ENCODE measurements at places on chromosomes 12 and 14. TPM values are rescaled to one million over a fixed set of nuclear protein-coding genes. Genes with fewer than 3 reads are reported as not detected.

PTGR2 gene
- polyA plus RNA-seq = 10.5 TPM

GALNT16 gene
- 16.2 TPM for polyA plus RNA-seq

NID2 gene
- 6.1 TPM for polyA plus RNA-seq

PLEKHD1 gene
- polyA plus RNA-seq = 0.27 TPM

TRPV4 gene
- 0.14 TPM for polyA plus RNA-seq

OAS2 gene
- 6.9 TPM for polyA plus RNA-seq

KCNMB4 gene
- 18.3 TPM for polyA plus RNA-seq

GPRC5A gene
- polyA plus RNA-seq = 0.24 TPM

OTUB2 gene
- polyA plus RNA-seq = 1.5 TPM

SYNJ2BP gene
- 11.1 TPM for polyA plus RNA-seq

DNA sequence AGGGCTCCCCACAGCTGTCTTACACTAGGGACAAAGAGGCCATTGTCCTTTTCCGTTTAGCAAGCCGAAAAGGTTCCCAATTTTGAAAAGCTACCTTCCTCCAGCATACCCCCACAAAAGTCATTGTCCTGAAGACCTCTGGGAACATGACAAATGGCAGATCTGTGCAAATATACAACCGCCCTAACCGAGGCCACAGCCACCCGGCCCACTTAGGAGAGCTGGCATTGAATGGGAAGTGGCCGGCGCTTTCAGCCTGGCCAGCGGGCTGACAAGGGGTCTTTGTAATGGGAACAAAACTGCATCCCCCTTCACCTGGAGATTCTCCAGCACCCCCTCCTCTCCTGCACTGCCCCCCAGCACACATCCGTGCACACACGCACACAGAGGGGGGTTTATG lies 48.1 kb upstream of the VASH1 start:
- peak; percentile 22 for DNase-seq

DNA sequence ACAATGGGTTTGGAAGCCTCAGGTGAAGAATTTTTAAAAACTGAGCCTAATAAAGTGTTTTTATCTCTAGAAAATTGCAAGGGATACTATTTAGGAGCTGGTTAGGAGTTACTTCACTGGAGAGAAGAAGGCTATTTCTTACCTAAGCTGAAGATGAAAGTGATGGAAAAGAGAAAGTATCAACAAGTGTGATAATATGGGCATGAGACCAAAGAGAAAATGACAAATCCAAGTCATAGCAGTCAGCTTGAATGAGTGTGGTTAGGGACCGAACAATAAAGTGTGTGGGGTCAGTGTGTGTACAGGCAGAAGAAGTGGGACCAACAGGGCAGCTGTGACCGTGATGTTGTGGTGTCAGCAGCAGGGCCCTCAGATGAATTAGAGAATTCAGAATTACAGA lies 24.2 kb upstream of the ADAMTS20 start:
- DNase-seq = no peak

GRCh38 chr12:56632701-56633467 lies 2.8 kb upstream of the BAZ2A start:
- DNase-seq = peak; percentile 42

GRCh38 chr14:65709576-65709975 lies 297.0 kb downstream of the FUT8 start:
- no peak for DNase-seq

GRCh38 chr12:56593909-56594621 lies 36.1 kb downstream of the BAZ2A start:
- peak; percentile 62 for DNase-seq

- DNase-seq = peak; percentile 37
Measured at GRCh38 chr14:53964249-53964648, 7.6 kb upstream of the BMP4 start.

DNA sequence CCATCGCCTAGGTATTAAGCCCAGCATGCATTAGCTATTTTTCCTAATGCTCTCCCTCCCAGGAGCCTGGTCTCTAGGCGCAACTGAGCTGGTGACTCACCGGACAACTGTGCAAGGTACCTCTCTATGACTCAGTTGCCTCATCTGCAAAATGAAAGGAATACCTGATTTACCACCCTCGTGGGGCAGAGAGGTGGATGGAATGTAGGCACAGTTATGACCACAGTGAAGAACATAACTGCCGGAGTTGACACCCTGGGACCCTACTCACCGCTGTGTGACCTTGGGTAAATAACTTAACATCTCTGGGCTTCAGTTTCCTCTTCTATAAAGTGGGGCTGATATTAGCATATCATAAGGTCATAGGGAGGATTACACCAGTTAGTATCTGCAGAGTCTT lies 22.6 kb downstream of the BCL11B start:
- DNase-seq = no peak

- peak; percentile 88 for DNase-seq
Measured at GRCh38 chr12:25958428-25959070, at the start of gene RASSF8. Gene RASSF8 (plus strand): TSS chr12:25958682. CDS start chr12:26055344, 96,662 bp downstream.

- no peak for DNase-seq
Measured at GRCh38 chr12:69066492-69067373, 133.8 kb upstream of the CPM start.

- DNase-seq = no peak
Measured at GRCh38 chr12:62886796-62887195, 48.2 kb downstream of the PPM1H start.

GRCh38 chr14:34171431-34172172 lies 220.7 kb upstream of the EGLN3 start:
- no peak for DNase-seq

DNA sequence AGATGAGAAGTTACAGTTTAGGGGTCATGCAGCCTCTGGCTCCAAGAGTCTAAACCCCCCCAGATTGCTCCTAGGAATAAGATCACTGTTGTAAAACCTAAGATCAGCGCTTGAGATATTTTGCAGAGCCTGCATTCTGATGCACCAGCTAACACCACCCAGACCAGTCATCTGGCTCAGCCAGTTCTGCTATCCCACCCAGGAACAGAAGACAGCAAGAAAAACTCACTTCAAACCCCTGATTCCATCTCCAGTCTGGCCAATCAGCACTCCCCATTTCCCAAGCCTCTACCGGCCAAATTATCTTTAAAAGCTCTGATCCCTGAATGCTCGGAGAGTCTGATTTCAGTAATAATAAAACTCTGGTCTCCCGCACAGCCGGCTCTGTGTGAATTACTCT lies 158.6 kb downstream of the ZNF664 start:
- DNase-seq = no peak

DNA sequence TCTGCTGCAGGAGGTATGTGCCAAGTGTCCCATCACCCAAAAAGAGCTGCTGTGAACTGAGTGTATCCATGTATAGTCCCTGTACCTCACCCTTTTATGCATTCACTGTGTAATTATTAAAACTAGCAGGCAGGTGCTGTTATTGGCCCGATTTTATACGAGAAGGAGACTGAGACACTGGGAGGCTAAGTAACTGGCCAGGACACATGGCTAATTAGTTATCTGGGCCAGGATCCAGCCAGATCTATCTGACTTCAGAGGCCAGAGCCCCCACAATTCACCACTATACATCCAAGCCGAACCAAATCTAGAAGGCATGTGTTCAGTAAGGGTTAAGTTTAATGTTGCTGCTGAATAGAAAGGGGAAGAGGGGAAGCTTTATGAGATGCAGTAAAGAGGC lies 73.4 kb downstream of the FRMD6 start:
- no peak for DNase-seq

- no peak for DNase-seq
Measured at GRCh38 chr14:106547735-106548434, 1021.5 kb downstream of the TMEM121 start.

DNA sequence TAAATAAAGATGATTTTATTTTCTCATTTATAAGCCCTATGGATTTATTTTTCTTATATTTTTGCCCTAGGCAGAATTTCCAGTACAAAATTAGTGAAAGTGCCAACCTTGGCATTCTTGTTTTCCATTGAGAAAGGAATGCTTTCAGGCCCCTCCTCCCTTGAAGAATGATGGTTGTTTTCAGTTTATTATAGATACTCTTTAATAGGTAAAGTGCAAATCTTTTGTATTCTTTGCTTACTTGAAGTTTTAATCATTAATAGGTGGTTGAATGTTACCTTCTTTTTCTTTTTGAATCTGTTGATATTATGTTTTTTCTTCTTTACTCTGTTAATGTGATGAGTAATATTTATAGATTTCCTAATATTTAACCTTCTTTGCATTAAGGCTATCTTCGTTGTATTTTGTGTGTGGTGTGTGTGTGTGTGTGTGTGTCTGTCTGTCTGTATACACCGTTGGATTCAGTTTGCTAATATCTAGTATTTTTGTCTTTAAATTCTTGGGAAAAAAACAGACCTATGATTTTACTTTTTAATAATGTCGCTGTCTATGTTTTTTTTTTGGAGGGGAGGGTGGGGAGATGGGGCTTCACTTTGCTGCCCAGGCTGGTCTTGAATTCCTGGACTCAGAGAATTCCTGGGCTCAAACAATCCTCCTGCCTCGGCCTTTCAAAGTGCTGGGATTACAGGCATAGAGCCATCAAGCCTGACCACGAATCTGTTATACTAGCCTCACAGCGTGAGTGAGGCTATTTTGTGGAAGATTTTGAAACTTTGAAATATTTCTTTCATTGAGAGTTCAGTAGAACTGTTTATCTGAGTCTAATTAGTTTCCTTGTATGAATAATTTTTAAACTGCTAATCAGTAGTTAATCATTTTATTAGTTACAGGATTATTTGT lies 13.5 kb downstream of the SRGAP1 start:
- DNase-seq = no peak

- peak; percentile 71 for DNase-seq
Measured at GRCh38 chr12:16499611-16500010, 106.4 kb downstream of the LMO3 start.

GRCh38 chr14:104442631-104443390 lies 136.8 kb upstream of the C14orf180 start:
- no peak for DNase-seq

GRCh38 chr12:95694136-95694535 lies 96.4 kb downstream of the NTN4 start:
- DNase-seq = no peak

Measured in brain (organoid and tissue), 16 donors.